ENCODE measurements at places on chromosomes 2 and 18.

DNA sequence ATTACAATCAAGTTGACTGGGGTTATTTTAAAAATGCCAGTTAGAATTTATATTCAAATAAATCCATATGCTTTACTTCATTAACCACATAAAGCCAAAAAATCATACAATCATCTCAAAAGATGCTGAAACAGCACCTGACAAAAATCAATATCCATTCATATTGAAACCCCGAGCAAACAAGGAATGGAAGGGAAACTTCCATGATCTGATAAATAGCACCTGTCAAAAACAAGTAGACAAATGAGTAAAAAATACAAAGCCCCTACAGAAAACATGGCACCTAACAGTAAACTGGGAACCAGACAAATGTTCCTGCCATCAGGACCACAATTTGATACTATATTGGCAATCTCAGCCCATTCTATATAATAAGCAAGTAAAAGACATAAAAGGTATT is 227.5 kb downstream of the HDAC4 start:
- no peak for DNase-seq

GRCh38 chr2:234502285-234502918 is 5.5 kb upstream of the ARL4C start:
- DNase-seq = no peak

- no peak for DNase-seq
Measured at GRCh38 chr2:34105006-34105767, 506.1 kb upstream of the FAM98A start.

- DNase-seq = no peak
Measured at GRCh38 chr18:13564579-13564978, 161.8 kb downstream of the FAM210A start.

Measured in left hindlimb (tissue), 1 donor.